ENCODE measurements at places on chromosomes 16 and 17.

GRCh38 chr16:72926177-72927070 lies 121.5 kb downstream of the ZFHX3 start:
- DNase-seq = no peak

- DNase-seq = no peak
These were observed 62.9 kb downstream of the TMEM235 start for GRCh38 chr17:78294356-78294755.

DNA sequence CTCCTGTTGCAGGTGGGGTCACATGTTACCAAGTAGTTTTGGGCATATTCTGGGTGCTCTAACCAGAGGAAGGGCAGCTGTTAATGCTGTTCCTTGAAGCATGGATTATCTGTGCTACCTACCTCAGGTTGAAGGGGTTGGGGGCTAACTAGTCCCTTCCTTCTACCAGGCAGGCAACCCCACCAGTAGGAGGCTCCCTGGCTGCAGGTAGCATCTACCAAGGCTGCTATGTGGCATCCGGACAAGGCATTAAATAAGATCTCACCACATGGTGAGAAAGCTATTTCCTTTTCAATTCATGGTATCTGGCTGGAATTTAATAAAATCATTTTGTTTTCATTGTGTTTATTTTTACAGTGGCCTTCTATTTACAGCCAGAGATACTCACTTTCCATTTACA lies 62.5 kb downstream of the CACNG3 start:
- DNase-seq = no peak

DNA sequence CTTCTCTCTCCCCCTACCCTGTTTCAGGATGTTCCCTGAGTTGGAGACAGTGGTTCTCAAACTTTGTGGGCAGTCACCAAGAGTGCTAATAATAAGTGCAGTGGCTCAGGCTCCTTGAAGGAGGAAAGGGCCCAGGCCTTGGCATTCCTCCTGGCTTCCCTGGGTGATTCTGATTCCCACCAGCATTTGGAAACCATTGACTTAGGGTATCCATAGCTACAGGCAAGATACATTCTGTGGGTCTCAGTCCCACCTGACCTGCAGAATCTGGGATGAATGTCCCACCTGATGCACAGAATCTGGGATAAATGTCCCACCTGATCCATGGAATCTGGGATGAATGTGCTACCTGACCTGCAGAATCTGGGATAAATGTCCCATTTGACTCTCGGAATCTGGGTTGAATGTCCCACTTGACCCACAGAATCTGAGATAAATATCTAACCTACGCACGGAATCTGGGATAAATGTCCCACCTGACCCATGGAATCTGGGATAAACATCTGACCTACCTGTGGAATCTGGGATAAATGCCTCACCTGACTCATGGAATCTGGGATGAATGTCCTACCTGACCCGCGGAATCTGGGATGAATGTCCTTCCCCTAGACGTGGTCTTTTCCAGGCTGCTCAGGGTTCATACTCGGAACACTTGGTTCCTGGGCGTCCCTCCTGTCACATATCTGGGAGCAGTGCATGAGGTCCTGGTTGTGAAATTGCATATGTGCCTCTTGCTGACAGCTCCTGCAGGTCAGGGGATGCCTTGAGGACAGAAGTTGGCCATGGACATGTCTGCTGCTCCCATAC lies 136.7 kb upstream of the HS3ST2 start:
- DNase-seq = no peak

DNA sequence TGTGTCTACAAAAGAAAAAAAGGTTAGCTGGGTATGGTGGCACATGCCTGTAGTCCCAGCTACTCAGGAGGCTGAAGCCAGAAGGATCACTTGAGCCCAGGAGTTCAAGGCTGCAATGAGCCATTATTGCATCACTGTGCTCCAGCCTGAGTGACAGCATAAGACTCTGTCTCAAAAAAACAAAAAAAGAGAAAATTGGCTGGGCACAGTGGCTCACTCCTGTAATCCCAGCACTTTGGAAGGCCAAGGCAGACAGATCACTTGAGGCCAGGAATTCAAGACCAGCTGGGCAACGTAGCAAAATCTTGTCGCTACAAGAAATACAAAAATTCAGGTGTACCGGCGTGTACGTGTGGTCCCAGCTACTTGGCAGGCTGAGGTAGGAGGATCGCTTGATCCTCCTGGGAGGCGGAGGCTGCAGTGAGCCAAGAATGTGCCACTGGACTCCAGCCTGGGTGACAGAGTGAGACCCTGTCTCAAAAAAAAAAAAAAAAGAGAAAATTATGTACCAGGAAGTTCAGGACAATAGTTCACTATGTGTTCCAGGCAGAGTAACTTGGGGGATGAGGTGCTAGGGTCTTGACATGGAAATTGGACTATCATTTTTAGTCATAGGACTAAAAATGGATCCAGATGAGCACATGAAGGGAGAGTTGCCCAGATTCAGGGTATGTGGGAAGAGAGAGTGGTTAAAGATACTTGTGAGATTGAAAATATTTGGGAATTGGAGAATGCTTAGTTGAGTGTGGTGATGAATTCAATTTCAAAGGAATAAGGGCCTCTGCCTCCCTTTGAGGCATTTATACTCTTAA lies 11.0 kb downstream of the ALDH3A2 start:
- DNase-seq = no peak

Data from activated T-cell treated with anti-CD3 and anti-CD28 coated beads, Interleukin-2, amount 50 U/mL, for 1 hour (primary cell).